NCI-H1417 (cell line): ENCODE measurements at places on chromosomes 2 and 18.

- DNase-seq: no peak
Observed at GRCh38 chr2:235577404-235578330, 83.8 kb downstream of the AGAP1 start.

DNA sequence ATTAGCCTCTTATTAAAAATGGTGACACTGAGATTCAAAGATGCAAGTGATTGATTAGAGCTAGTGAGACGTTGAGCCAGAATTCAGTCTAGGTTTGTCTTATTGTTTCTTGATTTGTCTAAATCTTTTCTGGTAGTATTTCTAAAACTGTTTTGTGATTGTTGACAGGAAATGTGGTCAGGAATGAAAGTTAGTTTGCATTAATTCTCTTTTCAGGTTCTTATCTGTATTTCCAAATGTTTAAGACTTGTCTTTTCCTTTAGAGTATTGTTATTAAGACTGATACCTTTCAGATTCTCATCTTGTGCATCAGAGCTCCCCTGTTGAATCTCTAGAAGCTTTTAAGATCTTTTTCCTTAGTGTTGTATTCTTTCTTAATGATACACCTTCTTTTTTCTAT, 89.3 kb downstream of the MBD5 start:
- DNase-seq: no peak

DNA sequence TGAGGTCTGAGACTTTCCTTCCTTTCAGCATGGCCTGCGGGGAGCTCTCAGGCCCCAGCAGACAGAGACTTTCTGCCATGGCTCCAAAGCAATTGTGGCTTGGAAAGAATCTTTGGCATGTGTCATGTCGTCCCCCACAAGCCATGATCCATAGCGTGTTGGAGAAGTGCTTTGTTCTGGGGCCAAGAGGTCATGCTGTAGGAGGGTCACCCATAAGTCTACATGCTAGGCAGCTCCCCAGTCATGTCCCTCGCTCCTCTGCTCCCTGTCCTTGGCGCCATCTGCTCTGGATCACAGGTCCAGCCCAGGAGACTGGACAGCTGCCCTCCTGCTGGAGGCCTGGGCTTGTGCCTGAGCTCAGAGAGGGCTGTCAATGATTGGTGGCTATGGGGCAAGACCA, 78.8 kb upstream of the LCLAT1 start:
- no peak for DNase-seq

DNA sequence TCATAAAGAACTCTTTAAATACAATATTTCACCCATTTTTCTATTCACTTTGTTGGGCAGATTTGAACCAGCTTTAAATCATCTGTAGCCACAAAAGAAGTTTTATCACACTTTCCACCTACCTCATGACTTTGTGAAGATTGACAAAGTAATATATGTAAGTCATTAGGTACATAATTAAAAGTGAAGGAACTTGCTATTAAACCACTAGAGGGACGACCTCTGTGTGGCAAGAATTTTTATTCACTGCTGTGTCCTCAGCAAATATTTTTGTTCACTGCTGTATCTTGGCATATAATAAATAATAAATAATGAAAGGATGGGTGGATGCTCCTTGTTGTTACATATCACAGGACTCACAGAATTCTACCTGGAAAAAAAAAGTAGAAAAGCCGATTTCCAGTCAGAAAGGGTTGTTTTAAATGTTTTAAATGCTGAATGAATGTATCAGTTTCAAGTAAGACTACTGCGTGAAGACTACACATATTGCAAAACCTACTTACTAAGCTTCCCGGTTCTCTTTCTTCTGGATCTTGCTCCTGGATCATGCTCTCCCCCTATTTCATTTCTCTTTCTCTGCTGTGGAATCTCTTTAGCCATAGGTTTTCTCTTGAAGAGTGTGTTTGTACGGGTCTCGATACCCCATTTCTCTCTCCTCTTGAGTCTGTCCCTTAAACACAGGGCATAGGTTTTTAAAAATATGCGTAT, 44.8 kb downstream of the KCMF1 start:
- DNase-seq: no peak

DNA sequence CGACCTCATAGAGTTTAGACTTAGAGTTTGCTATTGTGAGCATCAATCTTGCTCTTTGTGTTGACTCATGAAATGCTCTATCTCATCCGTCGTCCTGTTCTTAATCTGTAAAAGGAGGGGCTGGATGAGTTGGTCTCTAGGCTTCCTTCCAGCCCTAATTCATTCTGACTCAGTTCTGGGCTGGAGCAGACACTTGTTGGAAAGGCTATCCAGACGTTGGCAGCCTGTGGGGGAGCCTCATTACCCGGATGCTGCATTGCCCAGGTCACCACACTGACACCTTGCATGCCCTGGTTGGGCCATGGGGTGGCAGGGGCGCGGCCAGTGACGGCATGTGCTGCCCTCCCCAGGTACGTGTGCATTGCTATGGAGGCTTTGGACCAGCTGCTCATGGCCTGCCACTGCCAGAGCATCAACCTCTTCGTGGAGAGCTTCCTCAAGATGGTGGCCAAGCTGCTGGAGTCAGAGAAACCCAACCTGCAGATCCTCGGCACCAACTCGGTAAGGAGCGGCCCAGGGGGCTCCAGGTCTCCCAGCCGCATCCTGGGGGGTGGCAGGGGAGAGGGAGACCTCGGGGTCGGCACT, 61.5 kb downstream of the EFR3B start:
- no peak for DNase-seq

DNA sequence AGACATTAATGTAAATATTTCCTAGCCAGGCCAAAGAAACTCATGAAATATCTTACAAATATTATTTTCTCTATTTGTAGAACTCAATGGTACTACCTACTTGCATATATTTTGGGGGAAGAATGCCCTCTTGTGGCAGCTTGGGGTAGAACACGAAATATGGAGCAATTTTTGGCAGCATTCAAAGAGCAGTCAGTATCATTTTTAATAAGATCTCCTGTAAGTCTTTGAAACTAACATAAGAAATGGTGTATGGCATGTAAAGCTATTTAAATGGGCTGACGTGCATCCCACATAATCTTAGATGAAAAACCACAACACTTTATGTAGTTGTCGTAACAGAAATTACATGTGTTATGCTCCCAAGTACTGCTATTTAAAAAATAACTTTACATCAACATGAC, 62.3 kb upstream of the CCDC195 start:
- DNase-seq: peak; percentile 49

GRCh38 chr2:51597086-51597485, 565.2 kb upstream of the NRXN1 start:
- no peak for DNase-seq

DNA sequence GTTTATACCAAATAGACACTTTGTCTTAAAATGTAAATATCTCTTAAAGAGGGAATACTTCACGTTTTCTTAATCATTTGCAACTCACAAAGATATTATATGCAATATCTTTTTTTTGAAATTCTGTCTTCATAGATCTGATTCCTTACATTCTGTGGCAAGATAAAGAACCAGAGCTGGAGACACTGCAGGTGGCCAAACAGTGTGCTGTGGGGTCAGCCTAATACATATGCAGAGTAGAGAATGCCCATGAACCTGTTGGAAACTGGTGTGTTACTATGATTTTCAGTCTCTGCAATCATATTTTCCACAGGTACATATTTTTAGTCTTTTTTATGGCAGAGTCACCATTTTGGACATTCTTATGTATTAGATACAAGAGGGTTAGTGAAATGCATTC, 229.6 kb upstream of the CHST9 start:
- DNase-seq: no peak

- DNase-seq: no peak
Observed at GRCh38 chr2:102337012-102337411, 18.6 kb upstream of the IL18R1 start.

DNA sequence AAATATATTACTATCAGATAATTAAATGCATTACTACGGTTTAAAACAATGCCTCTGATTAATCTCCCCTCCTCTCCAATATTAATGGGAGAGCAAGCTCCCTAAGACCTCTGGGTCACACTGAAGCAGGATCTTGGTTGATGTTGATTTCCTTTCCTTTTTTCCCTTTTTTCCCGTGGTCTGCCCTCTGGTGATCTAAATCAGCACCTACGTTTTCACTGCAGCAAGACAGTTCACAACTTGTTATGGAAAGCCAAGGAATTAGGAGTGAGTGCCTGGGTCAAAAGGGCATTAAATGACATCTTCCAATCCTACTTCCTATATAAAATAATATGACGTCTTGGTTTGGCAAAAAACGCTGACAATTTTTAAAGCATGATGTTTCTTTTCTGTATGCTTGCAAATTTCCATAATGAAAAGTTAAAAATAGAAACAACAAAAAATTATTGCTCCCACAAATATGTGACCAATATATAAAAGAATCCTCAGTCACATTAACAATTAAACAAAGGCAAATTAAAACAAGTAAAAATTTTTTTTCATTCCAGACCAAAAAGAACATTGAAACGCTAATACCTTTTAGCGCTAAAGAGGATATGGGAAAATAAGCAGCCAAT, 7.9 kb upstream of the CFAP36 start:
- peak; percentile 35 for DNase-seq

- no peak for DNase-seq
Observed at GRCh38 chr18:58339890-58340289, 289.0 kb downstream of the ALPK2 start.

DNA sequence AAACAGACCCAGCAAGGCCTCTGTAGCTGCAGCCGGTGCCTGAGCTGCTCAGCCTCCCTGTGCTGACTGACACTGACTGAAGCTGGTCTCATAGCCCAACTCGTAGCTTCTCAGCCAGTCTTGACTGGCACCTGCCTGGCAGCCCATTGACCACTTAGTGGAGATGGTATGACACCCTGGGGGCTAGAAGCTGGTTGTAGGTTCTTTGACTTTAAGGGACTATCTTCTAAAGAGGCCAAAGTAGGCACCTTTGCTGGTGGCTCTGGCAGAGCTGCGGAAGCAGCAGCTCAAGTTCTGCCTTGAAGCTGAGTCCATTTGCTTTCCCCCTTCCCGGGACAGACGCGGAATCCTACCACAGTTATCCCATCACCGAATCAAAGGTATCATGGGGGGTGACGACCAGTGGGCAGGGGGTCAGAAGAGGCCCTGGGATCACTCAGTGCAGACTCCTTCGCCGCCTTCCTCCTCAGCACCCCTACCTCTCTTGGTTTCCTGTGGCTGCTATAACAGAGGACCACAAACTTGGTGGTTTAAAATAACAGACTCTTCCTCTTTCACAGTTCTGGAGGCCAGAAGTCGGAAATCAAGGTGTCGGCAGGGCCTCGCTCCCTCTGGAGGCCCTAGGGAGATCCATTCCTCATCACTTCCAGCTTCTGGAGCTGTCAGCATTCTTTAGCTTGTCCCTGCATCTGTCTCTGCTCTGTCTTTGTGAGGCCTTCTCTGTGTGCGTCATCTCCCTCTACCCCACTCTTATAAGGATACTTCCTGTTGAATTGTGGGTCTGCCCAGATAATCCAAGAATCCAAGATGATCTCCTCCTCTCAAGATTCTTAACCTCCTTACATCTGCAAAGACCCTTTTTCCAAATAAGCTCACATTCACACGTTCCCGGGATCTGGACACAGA, 13.7 kb upstream of the FOSL2 start:
- DNase-seq: no peak

- DNase-seq: no peak
Observed at GRCh38 chr18:12621742-12622306, 36.1 kb downstream of the SPIRE1 start.

DNA sequence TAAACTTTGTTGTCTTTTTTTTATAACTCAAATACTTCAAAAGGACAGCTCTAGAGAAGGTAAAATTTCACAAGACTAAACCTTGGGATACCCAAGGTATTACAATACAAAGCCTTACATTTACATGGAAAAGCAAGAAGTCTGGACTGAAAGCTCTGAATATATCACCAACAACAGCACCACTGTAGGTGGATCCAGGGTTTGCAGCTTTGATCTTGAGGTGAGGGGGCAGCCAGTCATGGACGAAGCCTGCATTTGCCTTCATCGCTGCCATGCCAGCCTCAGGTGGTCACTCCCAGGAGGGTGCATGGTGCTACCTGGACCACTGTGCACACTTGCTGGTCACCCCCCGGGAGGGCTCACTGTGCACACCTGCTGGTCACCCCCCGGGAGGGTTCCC, 36.6 kb downstream of the RBFA start:
- no peak for DNase-seq

GRCh38 chr2:158598862-158599517, 142.2 kb downstream of the PKP4 start:
- no peak for DNase-seq

- DNase-seq: no peak
Observed at GRCh38 chr18:44777457-44778192, 96.9 kb downstream of the SETBP1 start.

- no peak for DNase-seq
Observed at GRCh38 chr2:84879584-84880394, 1.1 kb downstream of the TRABD2A start.

GRCh38 chr2:206935991-206936842, 3.1 kb upstream of the CPO start:
- DNase-seq: no peak

DNA sequence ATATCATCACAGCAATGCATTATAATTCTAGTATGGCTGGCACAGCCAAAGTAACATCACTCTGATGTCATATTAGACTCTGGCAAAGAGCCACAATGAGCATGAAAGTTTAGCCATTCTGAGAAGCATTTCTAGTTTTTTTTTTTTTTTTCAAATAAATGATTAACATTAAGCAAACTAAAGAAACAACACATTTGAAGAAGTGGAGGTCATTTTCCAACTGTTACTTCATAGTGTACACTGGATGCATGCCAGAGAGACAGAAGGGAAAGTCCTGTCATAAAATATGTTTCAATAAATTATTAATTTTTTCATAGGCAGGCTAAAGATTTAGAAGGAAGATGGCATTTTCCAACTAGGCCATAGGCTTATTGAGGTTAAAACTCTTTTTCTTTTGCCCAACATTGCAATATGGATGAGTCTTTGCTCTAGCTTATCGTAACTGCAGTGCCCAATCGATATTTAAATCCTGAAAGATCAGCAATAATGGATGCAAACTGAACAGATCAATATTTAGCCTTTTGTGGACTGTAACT, 1630.4 kb upstream of the ACVR2A start:
- no peak for DNase-seq

GRCh38 chr2:8550481-8550880, 131.4 kb upstream of the ID2 start:
- no peak for DNase-seq

DNA sequence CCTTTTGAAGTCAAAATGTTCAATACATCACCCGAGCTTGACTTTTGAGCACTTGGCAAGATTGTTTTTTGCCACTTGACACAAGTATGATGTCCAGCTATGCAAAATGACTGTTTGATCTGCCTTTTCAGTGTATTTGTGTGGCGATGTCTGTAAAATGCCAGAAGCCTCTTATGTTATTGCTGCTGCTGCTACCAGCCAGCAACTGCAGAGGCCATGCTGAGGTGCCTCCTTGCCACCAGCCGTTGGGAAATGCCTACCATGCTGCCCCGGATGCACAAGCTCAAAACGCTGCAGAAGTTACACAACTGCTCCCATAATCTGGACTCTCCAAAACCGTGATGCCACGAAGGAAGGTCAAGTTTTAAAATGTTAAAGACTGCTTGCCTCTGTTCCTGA, 80.3 kb downstream of the RTN4 start:
- no peak for DNase-seq
